ENCODE measurements at places on chromosomes 1 and 21.
A peak's percentile ranks its signal among the peaks of the same experiment; 100 is the strongest.

GRCh38 chr1:98221923-98222322 lies 301.1 kb upstream of the DPYD start:
- no peak for DNase-seq

- DNase-seq: no peak
Observed at GRCh38 chr1:43533584-43533983, 2.9 kb downstream of the PTPRF start.

DNA sequence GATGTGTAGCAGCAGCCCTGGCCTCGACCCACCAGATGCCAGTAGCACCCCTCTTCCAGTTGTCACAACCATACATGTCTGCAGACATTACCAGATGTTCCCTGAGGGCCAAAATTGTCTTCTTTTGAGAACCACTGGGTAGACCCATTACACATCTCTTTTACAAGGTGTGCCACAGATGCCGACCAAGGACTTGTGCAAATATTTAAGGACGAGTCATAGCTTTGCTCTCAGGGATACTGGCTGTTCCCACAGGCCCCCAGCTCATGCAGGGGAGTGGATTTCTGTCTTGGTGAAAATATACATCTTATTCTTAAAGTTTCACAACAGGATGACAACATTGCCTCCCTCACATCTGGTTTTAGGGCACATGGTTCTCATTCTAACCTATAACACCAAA lies 59.4 kb upstream of the ZBTB18 start:
- DNase-seq: no peak

GRCh38 chr1:31954607-31955283 lies 16.6 kb upstream of the PTP4A2 start:
- peak; percentile 94 for DNase-seq

DNA sequence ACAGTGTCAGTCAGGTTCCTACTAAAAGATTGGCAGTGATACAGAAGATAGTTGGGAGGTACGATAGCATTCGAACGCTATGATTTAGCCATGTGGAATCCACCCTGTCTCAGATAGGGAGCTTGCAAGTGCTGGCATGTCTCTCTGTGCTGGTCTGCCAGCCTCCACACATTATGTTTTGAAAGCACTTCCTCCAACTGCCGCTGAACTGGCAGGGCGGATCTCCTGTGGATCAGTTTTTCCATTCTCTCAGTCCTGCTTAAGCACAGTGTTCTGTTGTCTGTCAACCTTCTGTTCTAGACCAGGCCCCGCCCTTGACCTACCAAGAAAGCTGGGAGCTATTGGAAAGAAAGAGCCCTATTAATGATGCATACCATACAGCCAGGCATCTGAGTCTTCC lies 65.5 kb upstream of the PALMD start:
- no peak for DNase-seq

DNA sequence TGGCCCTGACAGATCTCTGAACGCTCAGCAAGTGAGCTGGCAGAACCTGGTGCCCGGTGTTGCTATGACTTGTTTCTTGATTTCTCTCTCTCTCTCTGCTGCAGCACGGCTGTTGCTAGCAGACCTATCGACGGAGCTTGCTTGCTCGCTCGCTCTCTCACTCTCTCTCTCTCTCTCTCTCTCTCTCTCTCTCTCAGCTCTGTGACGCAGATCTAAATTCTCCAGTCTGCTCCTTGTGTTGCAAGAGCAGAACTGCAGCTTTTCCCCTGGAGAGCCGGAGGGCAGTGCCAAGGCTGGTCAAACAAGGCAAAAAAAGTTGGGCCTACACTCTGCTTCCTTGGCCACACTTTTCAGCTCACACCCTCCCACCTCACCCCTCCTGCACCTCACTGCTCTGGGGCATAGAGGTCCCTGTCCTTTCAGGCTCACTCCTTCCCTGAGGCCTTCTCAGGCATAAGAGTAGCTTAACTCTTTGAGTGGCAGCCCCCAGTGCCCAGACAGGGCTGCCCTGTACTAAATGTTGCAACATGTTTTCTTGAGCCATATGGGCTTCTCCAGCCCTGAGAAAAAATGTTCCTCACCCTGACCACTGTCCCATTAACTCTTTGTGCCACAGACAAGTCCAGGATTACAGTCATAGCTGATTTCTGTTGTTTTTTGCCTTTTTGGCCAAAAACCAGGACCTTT lies 72.2 kb downstream of the CD46 start:
- DNase-seq: peak; percentile 90

DNA sequence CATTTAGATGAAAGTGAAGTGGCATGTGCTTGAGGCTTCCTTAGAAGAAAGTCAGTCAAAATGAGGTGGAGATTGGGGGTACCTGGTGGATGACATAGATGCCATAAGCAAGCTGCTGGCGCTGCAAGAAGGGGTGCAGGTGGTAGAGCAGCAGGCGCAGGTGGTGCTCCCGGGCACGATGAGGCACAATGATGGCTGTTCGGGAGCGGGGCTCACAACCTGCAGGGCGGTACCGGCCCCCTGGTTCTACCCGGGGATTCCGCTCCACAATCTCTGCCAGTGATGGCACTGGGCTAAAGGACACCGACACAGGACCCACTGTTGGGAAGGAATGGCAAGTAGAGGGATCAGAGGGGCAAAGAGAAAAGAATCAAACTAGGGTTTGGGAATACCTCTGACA lies 2.4 kb downstream of the B4GALT3 start:
- DNase-seq: no peak

- DNase-seq: no peak
Observed at GRCh38 chr1:168053681-168054080, 83.0 kb downstream of the GPR161 start.

- no peak for DNase-seq
Observed at GRCh38 chr1:205663286-205663936, 16.9 kb downstream of the SLC45A3 start.

DNA sequence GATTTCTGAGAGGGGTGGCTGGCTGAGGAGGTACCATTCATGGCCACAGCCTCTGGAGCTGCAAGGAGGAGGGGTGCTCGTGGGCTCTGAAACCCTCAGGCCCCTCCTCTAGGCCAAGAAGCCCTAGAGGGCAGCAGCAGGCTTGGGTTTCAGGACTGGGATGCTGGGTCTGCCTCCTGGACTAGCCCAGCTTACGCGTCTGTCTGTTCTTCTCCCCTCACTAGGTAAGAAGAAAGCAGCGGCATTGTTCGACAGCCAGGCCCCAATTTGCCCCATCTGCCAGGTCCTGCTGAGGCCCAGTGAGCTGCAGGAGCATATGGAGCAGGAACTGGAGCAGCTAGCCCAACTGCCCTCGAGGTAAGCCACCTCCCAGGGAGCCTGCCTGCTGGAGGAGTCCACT lies 60.3 kb downstream of the TMEM53 start:
- DNase-seq: no peak

GRCh38 chr1:935751-936231 lies 12.1 kb downstream of the SAMD11 start:
- no peak for DNase-seq

DNA sequence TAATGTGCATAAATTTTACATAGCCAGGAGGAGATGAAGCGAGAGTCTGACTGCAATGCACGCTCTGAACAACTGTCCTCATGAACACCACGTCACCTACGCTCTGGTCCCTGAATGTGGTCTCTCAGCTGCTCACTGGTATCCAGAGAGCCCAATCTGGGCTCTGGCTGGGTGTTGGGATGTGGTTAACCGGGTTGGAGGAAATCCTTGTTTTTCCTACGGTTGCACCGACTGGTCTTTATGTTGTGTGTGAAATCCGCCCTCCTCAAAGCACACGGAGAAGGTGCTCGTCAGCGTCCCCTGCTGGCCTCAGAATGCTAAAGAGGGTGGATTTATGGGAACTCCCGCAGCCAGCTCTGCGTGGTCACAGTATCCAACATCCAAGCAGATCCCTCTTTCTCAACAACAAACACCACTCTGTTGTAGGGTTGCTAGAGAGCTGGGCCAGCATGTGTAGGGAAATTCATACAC lies 51.8 kb upstream of the FAM89A start:
- DNase-seq: peak; percentile 58

DNA sequence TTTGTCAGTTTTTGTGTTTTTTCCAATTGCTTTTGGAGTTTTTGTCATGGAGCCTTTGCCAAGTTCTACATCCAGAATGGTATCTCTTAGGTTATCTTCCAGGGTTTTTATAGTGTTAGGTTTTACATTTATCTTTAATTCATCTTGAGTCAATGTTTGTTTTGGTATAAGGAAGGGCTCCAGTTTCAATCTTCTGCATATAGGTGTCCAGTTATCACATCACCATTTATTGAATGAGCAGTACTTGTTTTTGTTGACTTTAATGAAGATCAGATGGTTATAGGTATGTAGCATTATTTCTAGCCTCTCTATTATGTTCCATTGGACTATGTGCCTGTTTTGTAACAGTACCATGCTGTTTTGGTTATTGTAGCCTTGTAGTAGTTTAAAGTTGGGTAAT lies 1233.1 kb downstream of the PLA2G4A start:
- no peak for DNase-seq

DNA sequence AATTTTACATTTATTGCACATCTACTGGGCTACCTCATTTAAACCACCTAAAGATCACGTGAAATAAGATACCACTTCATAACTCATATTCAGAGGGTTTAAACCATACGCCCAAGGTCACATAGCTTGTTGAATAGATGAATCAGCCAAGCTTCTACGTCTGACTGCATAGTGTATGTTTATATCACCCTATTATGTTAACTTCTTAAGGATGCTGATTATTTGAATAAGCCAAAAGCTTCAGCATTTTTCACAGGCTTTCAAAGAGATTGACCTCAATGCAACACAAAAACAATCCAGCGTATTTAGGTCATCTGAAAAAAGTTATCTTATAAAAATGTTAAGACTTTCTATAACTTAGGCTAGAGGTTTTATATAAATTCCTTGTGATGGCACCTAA lies 373.8 kb downstream of the TGFB2 start:
- DNase-seq: no peak

DNA sequence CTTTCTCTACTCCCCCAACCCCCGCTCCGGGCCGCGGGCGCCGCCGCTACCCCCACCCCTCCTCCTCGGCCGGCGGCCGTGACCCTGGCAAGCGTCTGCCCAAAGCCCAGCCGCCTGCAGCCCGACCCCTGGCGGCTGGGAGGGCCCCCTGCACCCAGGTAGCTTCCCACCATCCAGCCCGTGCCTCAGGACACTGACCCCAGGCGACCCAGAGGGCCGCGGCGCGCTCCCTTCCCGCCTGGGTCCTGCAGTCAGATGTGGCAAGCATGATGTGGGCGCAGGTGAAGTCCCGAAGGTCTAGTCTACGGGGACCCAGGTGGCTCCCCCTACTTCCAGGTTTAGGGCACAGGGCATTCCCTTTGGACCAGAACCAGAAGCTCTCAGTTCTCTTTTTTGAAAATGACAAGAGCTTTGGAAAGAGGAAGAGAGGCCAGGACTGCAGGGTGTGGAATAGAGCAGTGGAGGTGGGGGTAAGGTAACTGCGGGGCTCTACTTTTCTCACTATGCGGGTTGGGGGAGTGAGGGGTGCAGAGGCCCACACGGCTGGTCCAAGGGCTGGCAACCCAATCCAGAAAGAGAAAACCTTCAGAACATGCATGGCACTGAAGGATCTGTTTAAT lies at the start of gene DENND4B:
Gene DENND4B (minus strand): TSS at position 97 of the 620 bp plus-strand sequence. CDS start 2,344 bp downstream, outside the sequence.
- DNase-seq: peak; percentile 55

DNA sequence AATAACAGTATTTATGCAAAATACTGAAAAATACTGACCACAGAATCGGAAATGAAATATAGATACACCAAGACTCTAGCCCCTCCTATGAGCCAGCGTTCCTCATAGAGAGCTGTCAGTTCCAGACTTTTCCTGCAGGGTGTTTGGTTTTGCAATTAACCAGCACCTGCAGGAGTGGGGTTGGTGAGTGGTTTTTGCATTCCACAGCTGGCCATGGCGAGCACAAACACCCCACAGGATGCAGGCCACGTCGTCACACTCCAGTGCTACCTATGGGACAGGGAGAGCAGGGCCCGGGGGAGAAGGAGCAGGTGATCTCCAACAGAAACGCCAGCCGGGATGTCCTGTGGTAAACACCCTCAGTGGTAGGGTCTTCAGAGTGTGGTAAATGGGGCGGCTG lies 94.1 kb downstream of the ERG start:
- no peak for DNase-seq

GRCh38 chr1:71640998-71641397 lies 560.2 kb upstream of the ZRANB2 start:
- DNase-seq: no peak

DNA sequence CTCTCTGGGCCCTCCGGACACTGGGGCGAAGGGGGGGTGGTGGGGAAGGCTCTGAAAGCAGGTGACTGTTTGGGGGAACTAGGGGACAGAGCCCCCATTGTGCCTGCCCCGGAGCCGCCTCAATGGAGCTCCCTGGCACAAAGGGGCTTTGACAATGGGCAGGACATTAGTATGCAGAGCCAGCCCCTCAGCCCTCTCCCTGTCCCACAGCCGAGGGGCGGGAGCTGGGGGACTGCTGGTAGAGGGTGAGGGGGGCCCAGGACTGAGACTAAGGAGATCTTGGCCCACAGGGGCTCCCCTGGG lies 7.8 kb downstream of the KCNJ10 start:
- no peak for DNase-seq

GRCh38 chr1:103122983-103123720 lies 14.8 kb upstream of the COL11A1 start:
- no peak for DNase-seq

DNA sequence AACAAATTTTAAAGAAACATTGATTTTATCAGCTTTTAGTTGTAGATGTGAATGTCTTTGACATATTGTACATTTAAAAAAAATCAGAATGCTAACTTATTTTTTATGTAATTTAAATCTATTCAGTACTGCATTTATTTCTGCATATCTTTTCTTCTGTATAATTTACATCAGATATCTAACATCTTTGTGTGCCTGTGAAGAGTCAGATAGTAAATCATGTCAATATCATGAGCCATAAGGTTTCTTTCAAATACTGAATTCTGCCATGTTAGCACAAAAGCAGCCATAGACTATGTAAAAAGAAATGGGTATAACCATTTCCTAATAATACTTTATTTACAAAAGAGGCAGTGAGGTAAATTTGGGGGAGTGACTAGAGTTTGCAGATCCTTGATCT lies 1829.2 kb downstream of the NCAM2 start:
- no peak for DNase-seq

- DNase-seq: no peak
Observed at GRCh38 chr1:34050709-34051485, 114.1 kb downstream of the CSMD2 start.

DNA sequence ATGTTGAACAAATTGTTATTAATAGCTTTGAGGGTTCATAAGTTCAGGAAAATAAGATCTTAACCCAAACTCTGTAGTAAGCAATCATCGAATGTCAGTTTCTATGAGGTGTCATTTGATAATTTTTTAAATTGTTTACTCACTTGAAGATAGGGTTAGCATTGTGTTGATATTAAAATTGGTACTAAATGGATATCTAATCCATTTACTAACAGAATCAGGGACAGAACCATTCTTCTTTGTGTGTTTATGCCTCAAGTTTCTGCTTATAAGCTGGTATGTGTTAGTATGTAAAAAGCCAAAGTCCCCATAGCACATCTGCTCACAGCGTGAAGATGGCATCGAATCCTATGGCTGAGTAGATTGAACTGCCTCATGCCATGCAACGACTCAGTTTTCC lies 13.4 kb downstream of the DDR2 start:
- DNase-seq: no peak

DNA sequence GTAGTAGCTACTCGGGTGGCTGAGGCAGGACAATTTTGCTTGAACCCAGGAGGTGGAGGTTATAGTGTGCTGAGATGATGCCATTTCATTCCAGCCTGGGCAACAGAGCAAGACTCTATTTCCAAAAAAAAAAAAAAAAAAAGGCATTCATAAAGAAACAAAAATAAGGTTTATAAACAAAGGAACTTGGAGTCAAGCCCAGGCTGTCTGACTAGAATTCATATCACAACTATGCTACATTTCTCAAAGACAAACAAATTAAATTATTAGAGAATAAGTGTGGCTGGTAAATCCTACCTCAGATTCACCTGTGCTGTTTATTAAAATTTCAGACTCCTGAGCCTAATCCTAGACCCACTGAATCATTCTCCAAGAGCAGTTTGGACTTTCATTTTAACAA lies 4.2 kb downstream of the GCLM start:
- no peak for DNase-seq
